ENCODE measurements at places on chromosomes 2 and 18. TPM values are rescaled to one million over a fixed set of nuclear protein-coding genes. Genes with fewer than 3 reads are reported as not detected.

The CHRNG gene
- total RNA-seq, result 0.57 TPM

The CNTNAP5 gene
- 0.14 TPM for total RNA-seq

The CXCR2 gene
- total RNA-seq, result 0.38 TPM

The AP1S3 gene
- total RNA-seq, result 2.5 TPM

The ASB18 gene
- not detected for total RNA-seq

The NGEF gene
- total RNA-seq, result 0.14 TPM

The VWA3B gene
- total RNA-seq, result 3.2 TPM

The HTR2B gene
- 1.1 TPM for total RNA-seq

The PXDN gene
- 6.4 TPM for total RNA-seq

The GPBAR1 gene
- total RNA-seq, result 0.28 TPM

- no peak for DNase-seq
These were observed 42.4 kb downstream of the THUMPD2 start for GRCh38 chr2:39736640-39737039.

DNA sequence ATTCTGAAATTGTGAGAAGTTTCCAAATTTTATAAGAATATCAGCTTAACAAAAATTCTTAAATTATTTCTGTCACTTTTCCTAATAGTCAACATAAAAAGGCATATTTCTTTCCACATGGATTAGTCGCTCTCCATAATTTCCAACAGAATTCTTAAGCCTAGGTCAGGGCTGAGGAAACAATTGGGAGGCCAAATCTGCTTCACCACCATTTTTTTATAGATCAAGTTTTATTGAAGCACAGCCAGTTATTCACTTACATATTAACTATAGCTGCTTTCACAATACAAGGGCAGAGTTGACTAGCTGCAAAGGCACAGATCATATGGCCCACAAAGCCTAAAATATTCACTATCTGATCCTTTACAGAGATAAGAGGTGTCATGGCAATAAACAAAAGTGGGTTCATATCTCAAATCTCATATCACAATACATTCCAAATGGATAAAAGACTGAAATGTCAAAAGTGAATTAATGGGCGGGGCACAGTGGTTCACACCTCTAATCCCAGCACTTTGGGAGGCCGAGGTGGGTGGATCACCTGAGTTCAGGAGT, 18.7 kb downstream of the MEMO1 start:
- DNase-seq, result no peak

- DNase-seq, result no peak
These were observed 38.0 kb downstream of the PTRHD1 start for GRCh38 chr2:24754985-24755705.

GRCh38 chr2:234322766-234323465, 174.0 kb downstream of the ARL4C start:
- DNase-seq, result no peak

DNA sequence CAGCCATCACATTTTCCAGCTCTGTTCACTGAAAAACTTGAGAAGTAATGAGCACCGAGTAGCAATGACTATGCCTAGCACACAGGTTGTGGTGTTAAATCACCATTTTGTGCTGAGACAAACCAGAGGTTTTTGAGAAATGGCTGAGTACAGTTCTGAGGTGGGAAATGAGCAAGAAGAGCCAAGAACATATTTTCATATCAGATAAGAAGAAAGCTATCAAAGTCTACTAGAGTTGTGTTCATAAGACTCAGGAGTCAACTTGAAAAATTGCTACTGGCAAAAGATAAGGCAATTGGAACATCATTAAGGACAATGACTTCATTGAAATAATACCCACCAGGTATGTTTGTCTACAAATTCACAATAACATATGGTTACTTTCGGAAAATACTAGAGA, 108.1 kb downstream of the RIT2 start:
- no peak for DNase-seq

DNA sequence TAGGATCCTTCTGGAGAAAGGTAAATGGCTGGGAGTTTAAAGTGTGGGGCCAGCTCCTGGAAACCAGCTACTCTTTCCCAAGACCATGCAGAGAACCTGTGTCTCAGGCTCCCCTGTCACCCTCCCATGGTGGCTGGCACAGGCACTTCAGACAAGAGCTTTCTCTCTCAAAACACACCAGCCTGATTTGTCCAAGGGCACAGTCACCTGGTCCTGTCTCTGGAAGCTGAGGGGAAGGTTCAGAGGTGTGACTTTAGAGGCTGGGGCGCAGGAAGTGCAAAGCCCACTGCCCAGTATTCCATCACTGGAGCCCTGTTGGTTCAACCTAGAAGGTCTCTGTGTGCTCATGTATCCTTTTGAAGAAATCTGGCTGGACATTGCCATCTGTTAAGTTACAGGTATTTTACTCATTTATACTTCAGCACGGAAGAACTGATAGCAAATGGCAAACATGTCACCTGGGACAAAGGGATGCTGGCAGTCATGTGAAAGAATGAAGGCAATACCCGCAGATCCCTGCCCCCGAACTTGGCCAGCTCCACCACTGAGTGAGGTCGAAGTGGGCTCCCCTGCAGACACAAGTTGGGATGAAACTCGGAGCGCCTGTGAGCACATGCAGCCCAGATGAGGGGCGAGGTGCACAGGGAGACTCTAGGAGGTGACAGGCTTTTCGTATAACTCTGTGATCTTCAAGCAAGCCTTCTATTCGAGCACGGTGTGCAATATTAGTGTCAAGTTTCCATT, 96.9 kb upstream of the MGAT4A start:
- no peak for DNase-seq

GRCh38 chr2:2950403-2950952, 427.1 kb downstream of the EIPR1 start:
- DNase-seq, result no peak

- DNase-seq, result no peak
These were observed 14.0 kb upstream of the UBE2E3 start for GRCh38 chr2:180966378-180966777.

DNA sequence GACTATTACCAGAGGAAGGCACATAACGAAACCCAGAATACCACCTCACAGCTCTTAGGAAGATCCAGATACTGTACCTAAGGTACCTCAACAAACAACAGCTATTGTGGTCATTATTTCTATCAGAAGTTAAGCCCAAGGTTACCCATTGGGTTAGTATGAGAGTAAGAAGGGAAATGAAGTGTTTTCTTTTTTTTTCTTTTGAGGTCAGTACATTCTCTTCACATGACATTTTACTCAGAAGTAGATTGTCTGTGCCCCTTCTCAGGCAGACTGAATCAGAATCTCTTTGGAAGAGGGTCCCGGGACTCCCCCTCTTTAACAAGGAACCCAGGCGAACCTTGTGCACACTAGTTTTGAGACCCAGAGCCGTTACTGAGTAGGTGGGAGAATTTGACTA, 233.7 kb upstream of the CXCR4 start:
- no peak for DNase-seq

DNA sequence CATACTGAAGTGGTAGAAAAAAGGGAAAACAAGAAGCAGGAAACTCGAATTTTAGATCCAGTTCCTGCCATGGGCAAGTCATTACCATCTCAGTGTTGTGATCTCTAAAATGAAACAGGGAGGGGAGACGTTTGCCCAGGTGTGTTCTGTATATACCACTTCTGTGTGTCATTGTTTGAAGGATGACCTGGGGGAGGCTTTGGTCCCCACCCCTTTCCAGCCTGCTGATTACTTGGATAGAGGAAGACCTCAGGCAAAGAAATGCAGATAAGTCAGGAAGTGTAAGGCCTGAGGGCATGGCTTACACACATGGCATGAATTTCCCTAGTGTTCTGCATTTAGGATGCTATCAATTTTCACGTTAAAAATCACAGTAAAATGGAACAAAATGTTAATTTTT, 205.2 kb upstream of the CXCR4 start:
- peak; percentile 40 for DNase-seq

DNA sequence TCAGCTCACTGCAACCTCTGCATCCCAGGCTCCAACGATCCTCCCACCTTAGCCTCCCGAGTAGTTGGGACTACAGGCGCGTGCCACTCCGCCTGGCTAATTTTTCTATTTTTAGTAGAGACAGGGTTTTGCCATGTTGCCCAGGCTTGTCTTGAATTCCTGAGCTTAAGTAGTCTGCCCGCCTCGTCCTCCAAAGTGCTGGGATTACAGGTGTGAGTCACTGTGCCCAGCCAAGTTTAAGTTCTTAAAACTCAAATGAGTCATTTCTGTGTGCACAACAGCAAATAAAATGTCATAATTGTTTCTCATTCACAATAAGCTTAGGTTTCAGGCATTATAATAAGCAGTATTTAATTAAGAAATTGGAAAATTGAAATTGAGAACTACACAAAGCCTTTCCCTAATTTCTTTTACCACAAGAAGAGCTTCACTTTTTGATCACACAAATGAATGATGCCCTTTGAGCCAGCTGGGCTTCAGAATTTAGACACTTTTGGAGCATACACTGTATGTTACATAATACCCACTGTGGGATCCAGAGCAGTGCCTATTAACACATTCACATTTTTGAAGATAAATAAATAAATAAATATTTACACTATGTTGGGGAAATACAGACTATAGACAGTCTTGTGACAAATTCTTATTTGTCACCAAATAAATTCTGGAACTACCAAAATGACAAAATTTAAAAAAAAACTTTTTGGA, 8.6 kb upstream of the ME2 start:
- no peak for DNase-seq

DNA sequence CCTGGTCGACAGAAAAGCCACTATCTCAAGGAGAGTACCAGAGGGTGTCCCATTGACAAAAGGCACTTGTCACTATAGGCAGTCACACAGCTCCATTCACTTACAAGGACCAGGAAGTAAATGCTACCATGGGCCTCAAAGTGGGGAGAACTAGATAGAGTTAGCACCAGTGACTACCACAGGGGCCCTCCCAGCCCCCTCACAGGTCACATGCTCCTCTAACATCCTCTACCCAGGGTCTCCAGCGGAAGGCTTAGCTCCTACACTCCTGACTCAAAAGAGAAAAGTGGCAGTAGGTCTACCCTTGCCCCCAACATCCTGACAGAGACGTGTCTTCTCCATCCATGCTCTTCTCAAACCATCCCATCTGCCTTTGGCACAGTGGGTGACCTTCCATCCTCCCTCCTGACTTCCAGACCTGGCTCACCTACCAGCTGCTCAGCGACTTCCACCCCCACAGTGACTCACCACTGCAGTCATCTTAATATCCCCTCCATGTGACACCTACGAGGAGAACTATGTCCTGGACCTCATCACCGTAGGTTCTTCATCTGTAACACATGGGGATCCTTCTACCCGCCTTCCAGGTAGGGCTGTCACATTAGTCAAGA, 5.6 kb upstream of the DNMT3A start:
- no peak for DNase-seq

DNA sequence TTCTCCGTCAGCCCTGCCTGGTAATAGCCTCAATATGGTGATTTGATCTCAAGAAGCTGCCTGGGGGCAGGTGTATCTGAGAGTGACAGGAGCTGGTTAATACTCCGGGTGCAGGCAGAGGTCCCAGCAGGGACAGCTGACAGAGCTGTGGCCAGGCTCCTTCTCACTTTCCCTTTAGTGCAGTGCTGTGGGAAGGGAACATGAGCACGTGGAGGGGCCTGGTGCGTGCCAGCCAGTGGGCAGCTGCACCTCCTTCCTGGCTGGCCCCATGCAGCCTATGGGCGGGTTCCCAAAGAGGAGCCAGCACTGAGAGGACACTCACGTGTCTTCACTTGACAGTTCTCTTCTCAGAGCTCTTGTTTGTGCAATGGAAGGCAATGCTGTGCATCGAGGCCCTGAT, 9.1 kb downstream of the CNNM4 start:
- DNase-seq, result no peak

DNA sequence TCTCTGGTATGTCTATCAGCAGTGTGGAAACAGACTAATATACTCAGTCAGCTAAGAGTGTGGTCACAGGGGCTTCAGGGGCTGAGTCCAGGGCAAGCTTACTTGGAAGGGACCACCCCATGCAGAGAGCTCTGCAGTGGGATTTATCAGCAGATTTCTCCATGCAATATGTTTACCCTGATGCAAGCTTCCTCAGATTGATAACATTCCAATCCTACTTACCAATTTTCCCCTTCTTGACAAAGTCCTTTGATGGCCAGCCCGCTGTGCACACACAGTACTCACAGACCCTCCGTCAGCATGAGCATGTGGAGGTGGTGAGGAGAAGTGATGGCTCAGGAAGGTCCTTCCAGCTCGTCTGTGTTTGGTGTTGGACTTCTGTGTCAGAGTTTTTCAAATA, 51.8 kb downstream of the SH3RF3 start:
- DNase-seq, result no peak

DNA sequence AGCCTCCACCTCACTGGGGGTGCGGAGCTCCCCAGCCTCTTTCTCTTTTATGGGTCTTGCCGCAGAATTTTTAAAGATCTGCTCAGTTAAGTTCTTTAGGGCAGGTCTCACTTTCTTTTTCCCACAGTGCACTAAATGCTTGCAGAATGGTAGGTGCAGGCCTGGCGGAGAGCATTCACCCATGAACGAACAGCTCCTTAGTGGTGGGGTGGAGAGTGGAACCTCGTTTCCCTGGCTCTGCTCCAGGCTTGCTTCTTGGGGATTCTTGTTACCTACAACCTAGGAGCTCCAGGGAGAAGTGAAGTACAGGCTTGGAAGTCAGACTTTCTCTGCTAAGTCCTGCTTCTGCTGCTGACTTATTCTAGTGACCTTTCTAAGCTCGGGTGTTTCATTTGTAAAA, 70.3 kb upstream of the PXDN start:
- no peak for DNase-seq

DNA sequence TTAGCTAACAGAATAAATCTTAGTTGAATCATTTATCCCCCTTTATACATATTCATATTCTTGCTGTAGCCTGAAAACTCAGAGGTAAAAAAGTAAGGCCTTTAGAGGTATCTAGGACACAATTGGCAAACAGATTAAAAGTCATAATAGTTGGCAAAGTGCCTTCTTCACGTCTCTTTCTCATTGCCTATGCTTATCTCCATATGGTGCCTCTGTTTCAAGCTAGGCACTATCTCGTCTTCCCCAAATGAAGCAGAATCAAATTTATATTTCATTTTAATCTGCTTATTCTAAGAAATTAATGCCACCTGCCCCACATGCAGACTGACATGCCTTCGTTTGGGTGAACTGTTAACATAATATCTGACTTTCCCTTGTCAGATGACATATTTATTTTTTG, 245.4 kb downstream of the CDH2 start:
- DNase-seq, result no peak

GRCh38 chr2:181882246-181883020, 9.1 kb upstream of the ITPRID2 start:
- DNase-seq, result no peak

GRCh38 chr2:224359569-224359968, 42.3 kb downstream of the FAM124B start:
- DNase-seq, result no peak

DNA sequence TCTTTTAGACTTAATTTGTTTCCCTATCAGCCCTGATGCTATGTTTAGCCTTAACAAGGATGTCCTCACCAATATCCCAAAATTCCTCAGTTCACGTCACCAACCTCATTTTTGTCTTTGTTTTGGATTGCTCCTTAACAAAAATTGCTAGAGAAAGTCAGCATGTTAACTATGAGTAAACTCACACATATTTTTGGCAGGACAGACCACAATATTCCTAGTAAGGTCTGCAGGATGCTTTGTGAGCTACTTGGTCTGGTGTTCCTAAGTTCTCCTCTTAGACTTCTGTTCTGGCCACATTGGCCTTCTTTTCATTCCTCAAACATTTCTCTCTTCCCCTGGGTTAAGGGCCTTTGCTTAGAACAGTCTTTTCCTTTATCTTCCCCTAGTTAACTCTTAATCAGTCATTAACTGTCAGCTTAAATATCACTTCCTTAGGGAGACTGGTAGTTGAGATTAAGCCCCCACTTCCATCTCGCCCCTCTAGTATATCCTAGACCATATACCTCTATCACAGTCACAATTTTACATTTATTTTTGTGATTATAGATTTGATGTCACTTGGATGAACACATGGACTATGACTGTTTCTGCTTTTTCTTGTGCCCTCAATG, 116.2 kb downstream of the ADCYAP1 start:
- no peak for DNase-seq

- DNase-seq, result no peak
These were observed 323.9 kb downstream of the SETBP1 start for GRCh38 chr18:45004546-45005080.
